ENCODE measurements at places on chromosomes 7 and 10. TPM values are rescaled to one million over a fixed set of nuclear protein-coding genes. Genes with fewer than 3 reads are reported as not detected.

DNA sequence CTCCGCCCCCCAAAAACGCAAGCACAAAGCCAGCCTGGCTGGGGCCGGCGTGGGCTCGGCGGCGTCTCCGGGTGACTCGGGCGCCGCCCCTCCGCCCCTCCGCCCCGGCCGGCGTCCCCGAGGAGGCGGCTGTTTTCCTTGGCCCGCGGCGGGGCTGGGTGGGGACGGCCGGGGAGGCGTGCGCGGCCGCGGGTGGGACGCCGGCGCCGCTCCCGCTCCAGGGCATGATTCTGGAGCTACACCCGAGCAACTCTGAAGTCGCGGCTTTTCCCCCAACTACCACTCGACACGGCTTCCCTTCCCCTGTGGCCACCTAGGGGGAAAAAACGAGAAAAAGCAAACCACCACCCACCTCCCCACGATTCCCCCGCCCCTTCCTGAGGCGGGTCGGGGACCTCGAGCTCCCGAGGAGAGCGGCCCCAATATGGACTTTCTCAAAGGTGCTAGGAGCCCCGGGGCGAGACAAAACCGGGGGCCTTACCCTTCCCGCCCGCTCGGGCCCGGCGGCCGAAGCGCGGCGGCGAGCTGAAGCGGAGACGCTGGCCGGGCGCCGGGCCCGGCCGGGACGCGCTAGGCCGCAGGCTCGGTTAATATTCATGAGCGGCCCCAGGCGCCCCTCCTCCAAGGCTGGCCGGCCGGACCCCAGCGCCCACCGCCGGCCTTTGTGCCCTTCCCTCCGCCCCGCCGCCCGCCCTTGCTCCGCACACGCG, 856 bp downstream of the ARHGAP21 start:
- DNase-seq: peak; percentile 66

- DNase-seq: no peak
Observed at GRCh38 chr10:74289951-74290350, 138.9 kb downstream of the ADK start.

The ZNF804B gene
- not detected for total RNA-seq

DNA sequence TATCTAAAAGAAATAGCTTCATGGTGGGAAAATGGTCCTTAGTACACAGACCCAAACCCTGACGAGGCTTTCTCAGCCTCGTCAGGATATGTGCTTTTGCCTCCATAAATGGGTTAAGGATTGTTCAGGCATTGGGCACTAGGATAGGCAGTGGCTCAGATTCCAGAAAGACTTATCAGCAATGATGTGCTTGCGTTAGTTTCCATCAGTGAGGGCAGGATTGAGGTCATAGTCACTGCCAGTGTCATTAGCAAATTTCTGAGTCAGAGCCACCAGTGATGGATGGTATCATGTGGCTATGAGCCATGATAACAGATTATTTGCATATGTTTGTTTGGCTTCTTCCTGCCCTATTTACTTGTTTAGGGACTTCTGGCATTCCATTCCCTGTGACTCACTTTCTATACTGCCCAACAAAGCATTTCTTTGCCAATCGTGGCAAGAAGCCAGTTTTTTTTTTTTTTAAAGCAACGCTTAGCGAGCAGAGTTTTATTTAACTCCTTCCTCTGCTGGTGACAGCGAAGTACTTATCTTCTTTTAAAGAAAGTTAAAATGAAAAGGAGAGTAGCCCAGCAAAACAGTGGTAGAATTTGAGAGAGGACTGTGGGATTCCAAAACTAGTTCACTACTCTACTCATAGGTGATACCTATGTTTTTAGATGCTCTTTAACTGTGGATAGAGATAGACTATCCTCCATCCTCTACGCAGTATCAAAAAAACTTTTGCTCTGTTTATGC, 44.4 kb downstream of the MYPN start:
- DNase-seq: no peak

The RNF148 gene
- total RNA-seq: 1.5 TPM

The AGMO gene
- not detected for total RNA-seq

The EEPD1 gene
- total RNA-seq: 7.9 TPM
